ENCODE measurements at places on chromosomes 16 and 17.

GRCh38 chr17:76554131-76554530 lies 14.3 kb downstream of the PRCD start:
- DNase-seq, result no peak

DNA sequence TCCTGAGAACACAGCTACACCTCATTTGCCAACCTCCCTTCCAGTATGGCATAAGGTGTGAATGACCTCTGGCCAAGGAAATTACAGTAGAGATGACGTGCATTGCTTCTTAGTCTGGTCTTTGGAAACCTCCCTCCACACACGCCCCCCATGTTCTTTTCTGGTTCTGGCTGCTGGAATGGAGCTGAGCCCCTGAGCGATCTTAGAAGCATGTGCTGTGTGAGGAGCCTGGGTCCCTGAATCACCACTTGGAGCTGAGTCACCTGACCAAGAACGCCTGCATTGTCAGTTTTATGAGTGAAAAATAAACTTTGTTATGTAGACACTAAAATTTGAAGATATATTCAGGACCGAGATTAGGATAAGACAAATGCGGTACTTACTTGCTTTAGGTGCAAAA lies 51.4 kb downstream of the HS3ST3A1 start:
- DNase-seq, result no peak

GRCh38 chr16:85302018-85302847 lies 190.0 kb upstream of the CIBAR2 start:
- DNase-seq, result peak; percentile 94

- DNase-seq, result no peak
Measured at GRCh38 chr17:47301831-47302230, 21.9 kb upstream of the EFCAB13 start.

DNA sequence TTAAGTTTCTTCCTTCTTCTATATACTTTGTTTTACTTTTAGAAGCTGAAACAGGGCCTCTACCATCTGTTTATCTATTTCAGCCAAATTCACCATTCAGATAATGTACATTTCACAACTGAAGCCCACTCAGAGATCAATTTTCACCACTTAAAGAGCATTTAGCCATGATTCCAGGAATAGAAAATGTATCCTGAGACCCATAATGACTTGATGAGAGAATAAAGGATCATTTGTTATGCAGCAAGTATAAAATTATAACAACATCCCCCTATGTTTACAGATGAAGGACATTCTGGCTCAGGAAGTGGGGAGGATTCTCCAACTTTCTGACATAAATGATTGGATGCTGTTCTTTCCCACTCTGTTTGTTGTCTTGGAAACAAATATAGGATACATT lies 962.1 kb upstream of the EEF2KMT start:
- DNase-seq, result no peak

DNA sequence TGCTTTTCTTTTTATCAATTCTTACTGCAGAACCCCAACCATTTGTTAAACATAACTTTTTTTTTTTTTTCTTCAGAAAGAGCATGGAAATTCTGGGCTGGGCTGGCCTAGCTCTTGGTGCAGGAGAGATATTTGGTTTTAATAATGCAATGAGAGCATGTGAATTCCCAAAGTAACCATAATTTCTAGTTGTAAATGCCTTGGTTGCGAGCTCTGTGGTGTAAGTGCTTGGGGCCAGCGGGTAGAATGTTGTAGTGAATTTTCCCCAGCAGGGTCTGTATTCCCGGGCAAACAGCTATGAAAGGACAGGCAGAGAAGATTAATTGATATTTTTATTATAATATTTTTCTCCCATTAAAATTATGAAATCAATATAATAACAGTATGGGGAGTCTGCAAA lies 465.6 kb downstream of the HS3ST4 start:
- DNase-seq, result no peak

- no peak for DNase-seq
Measured at GRCh38 chr17:27968206-27968732, 74.2 kb upstream of the NLK start.

- no peak for DNase-seq
Measured at GRCh38 chr17:44001461-44001920, 2.9 kb upstream of the NAGS start.

- DNase-seq, result no peak
Measured at GRCh38 chr16:23858542-23858941, 22.8 kb downstream of the PRKCB start.

GRCh38 chr17:52233176-52233575 lies 74.7 kb upstream of the CA10 start:
- DNase-seq, result no peak

GRCh38 chr16:82358606-82359221 lies 188.7 kb upstream of the MPHOSPH6 start:
- DNase-seq, result no peak

DNA sequence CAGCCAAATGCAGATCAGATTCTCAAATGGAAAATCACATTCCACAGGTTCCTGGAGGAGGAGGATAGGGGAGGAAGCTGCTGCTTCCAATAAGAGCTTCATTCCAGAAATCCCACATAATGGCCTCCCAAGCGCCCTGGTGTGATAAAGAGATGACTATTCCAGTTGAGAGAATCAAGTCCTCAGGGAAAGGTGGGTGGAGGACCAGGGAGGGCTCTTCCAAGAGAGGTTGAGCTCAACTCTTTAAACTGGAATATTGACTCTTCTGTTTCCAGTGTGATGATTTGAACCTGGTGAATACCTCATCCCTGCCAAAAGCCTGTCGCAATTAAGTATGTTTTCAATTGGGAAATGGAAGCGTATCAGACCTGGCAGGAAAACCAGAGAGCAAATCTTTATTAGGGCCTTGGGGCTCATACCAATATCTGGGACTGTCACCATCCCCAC lies 81.4 kb upstream of the DYNLRB2 start:
- DNase-seq, result no peak

GRCh38 chr16:11631214-11631613 lies 37.0 kb upstream of the SNN start:
- no peak for DNase-seq

All from adrenal gland (tissue), 19 donors.